ENCODE measurements at places on chromosomes 11 and 22. TPM values are rescaled to one million over a fixed set of nuclear protein-coding genes. Genes with fewer than 3 reads are reported as not detected.

- DNase-seq, result no peak
Observed at GRCh38 chr11:125233736-125234275, 69.3 kb downstream of the PKNOX2 start.

DNA sequence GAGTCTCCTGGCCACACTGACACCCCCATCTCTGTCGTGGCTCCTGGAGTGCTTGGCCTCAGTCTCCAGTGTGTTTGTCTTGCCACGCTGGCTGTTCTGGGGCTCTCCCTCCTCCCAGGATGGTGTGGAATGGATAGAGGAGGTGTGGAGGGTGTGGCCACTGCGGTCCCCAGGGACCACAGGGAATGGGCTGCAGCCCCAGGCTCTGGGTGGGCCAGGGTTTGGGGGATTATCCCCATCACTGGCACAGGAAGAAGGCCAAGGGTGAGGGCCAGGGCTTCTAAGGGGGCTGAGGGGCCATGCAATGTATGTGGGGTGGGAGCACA, 8.1 kb downstream of the GNAZ start:
- DNase-seq, result no peak

The TREH gene
- 0.41 TPM for polyA plus RNA-seq

GRCh38 chr11:134480136-134480712, 68.2 kb upstream of the B3GAT1 start:
- no peak for DNase-seq

DNA sequence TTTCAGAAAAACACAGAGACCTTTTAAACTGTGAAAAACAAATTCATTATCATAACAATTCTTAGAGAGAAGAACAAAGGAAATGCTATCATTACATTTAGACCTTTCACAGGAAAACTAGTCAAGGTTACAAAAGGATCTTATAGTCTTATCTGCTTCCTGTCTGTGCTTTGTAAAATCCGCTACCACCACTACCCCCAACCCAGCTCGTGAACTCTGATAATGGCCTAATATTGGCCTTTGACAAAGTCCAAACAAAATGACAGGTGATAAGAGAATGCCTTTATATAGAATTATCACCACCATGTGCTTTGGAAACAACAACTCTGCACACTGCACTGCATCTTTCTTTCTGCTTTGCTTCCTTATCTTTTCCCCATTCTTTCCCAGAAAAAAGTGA, 272.5 kb downstream of the SBF2 start:
- DNase-seq, result no peak

- no peak for DNase-seq
Observed at GRCh38 chr11:124984512-124984854, 30.5 kb downstream of the CCDC15 start.

The KDM4D gene
- polyA plus RNA-seq, result 2.7 TPM

GRCh38 chr11:8365216-8365941, 101.7 kb upstream of the LMO1 start:
- DNase-seq, result no peak

DNA sequence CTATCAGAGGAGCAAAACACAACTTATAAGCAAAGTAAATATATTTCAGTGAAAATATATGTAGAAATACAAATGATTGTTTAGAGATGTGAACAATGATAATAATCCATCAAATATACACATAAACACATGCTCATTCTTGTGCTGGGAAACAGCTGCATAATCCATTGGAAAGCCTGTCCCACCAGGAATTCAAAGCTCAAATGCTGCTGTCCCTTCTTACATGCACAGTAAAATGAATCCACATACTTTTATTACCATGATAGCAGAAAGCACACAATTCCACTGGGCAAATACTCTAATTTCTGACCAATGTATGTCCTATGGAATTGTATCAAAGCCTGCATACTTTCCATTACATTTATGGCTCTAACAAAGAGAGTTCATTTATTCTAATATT, 44.5 kb downstream of the SOX6 start:
- DNase-seq, result no peak

- no peak for DNase-seq
Observed at GRCh38 chr11:1476940-1477736, 9.4 kb downstream of the MOB2 start.

DNA sequence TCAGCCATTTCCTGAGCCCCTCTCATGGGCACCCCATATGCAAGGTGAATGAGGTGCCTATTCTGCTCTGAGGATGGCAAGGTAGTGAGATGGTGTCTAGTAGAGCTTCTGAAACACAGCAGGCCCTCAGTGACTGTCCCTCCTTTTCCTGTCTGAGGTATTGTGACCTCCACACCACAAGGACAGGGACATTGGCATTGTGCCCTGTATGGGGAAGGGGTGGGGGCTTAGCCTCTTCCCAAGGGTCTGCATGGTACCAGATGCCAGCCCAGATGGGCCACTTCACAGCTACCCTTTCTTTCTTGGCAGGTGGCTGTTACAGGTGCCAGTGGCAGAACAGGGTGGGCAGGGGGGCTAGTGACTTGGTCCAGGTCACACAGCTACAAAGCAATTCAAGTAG, 78.8 kb downstream of the CABIN1 start:
- no peak for DNase-seq

The SNU13 gene
- polyA plus RNA-seq, result 155 TPM

DNA sequence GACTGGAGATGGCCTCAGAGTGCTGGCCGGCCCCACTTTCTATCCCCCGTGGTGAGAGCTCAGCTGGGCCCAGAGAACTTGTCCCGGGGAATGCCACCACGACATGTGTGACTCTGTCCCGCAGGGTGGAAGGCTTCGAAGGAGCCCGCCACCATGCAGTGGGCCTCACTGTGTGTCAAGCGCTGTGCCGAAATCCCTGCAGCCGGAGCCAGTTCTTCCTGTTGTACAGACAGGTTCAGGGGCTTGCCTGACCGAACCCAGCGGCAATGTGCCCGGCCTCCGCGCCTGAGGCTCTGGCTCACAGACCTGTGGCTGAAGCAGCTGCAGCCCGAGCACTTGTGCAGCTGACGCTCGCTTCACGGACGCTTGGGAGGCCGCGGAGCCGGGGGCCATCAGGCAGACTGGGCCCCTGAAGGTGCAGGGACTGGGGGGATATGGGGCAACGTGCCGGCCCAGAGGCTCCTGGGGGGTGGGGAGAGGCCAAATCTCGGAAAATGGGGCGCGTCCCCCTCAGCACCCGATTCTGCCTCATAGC, 650 bp downstream of the PPM1F start:
- DNase-seq, result no peak

The GP1BB gene
- 4.7 TPM for polyA plus RNA-seq

GRCh38 chr11:19734171-19734570, 21.5 kb downstream of the NAV2 start:
- no peak for DNase-seq

The MEI1 gene
- polyA plus RNA-seq, result 2.9 TPM

DNA sequence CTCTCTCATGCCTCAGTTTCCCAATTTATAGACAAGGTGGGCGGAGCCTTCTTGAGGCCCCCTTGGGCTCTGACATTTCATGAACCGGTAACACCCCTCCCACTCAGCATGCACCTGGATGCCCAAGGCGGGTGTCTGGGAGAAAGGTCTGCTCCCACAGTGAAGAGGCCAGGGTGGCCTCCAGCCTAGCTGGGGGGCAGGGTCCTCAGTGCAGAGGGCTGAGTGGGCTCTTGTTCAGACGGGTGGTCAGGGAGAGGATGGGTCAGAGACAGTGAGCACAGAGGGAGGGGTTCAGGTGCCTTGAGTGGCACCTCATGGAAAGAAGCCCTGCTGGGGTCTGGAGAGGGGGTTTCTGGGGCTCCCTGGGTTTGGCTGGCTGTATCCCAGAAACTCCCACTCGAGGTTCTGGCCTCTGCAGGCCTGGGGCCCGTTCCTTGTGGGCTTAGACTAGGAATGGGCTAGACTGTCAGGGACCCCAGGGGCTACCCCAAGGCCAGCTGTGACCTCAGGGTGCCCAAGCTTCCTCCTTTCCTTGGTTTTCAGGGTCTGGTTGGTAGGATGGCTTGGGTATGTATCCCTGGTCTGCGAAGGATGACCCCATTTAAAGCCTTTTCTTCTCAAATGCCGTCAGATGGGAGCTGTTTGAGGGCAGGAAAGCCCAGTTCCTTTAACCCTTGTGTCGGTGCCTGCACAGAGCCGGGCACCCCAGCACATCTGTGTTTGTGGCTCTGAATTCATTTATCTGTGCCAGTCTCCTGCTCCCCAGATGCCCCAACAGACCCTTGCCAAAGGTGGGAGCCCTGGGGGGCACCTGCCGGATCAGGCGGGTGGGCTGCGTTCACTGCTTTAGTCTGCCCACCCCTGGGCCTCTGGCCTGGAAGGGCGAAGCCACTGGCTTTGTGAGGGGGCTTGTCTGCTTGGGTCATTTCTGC, 1.2 kb downstream of the SYNGR1 start:
- no peak for DNase-seq

The GGTLC3 gene
- polyA plus RNA-seq, result not detected

- peak; percentile 18 for DNase-seq
Observed at GRCh38 chr22:45757068-45757467, 85.4 kb downstream of the ATXN10 start.

- DNase-seq, result no peak
Observed at GRCh38 chr11:13105237-13105844, 96.2 kb downstream of the RASSF10 start.

DNA sequence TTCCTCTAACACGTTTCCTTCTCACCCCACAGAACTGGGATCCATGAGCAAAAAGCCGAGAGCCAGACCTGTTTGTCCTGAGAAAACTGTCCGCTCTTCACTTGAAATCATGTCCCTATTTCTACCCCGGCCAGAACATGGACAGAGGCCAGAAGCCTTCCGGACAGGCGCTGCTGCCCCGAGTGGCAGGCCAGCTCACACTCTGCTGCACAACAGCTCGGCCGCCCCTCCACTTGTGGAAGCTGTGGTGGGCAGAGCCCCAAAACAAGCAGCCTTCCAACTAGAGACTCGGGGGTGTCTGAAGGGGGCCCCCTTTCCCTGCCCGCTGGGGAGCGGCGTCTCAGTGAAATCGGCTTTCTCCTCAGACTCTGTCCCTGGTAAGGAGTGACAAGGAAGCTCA, 24.0 kb downstream of the CD5 start:
- DNase-seq, result no peak

DNA sequence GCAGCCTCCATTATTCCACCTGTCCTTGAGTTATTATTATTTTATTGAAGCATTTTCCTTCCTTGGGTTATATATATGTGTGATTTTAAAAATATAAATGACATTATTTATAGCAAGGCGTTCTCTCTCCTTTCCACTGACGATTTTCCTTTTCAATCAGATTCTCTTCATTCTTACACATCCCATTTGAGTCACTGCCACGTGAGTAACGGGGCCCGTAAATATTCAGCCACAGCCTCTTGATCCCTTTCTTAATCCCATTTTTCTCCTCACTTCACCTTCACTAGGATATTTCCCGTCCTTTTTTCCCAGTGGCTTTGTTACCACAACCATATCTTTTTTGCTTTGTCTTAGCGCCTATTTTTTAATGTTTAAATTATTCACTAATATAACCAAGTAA, 396.2 kb downstream of the NTM start:
- no peak for DNase-seq

All from right renal pelvis (tissue), 4 donors.